D721Med (cell line): ENCODE measurements at places on chromosomes 2 and 18.

DNA sequence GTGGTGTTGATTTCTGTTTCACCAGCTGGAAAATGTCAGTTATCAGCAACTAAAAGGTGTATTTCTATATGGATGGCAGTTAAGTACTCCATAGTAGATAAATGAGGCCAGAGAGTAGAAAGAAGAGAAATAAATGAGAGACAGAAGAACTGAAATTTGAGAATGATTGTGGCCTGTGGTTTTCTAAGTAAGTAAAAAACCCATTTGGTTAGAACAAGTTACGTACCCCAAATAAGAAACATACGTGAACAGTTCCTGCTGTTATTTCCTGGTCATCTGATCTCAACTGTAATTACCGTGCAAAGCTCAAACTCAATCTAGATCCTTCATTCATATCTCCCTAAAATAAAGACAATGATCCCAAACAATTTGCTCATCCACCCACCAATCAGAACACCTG, 181.3 kb downstream of the PID1 start:
- no peak for DNase-seq

DNA sequence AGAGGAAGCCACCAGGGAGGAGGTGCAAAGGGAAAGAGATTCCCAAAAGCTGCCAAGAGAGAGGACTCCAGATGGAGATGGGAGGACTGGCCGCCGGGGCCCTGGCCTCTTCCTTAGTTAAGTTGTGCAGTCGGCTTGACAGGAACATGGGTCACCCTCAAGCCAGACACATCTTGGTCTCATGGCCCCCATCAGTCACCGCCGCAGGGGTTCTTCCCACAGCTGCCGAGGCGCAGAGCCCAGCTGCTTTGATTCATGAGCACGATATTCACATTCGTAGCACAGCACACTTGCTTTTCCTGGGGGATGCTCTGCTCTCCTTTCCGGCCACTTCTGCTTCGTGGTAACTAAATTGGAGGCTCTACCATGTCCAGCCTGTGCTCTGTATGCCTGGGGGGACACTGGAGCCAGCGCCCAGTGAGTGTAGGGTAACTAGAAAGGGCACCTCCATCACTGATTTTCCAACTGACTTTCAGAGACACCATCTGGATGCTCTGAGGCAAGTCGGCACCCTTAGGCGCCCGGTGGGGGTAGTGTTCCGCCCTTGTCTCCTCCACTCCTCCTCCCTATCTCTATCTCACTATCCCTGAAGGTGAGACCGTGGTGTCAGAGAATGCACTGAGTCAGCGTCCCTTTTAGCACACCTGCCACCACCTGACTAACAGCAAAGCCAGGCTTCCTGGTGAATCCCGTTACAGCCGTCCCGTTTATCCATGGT, 13.3 kb downstream of the TWIST2 start:
- DNase-seq: no peak

- no peak for DNase-seq
Observed at GRCh38 chr2:237617587-237617982, 9.8 kb upstream of the LRRFIP1 start.

DNA sequence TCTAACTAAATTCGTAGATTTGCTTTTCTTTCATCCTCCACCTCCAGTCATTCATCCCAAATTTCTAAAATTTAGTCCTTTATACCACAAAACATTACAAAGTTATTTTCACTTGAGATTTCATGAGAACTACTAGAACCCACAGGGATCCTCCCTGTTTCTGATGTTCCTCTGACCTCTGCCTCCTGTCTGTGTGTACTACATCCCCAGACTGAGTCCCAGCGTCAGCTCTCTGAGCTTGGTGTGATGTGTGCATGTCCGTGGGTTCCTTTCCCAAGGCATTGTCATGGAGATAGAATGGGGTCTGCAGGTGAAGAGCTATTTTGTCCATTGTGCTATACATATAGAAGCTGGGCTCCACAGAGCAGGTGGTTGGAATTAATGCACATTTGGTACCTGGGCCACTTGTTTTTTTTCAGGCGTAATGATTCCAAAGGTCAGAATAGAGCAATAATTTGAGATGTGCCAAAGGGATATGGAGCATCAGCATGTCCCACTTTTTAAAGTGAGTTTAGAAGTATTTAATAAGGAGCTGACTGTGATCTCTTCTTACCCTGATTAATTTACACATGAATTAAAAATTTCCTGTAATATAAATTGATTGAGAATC, 151.2 kb upstream of the BOD1L2 start:
- DNase-seq: no peak

GRCh38 chr2:40284797-40285196, 167.1 kb downstream of the SLC8A1 start:
- no peak for DNase-seq

DNA sequence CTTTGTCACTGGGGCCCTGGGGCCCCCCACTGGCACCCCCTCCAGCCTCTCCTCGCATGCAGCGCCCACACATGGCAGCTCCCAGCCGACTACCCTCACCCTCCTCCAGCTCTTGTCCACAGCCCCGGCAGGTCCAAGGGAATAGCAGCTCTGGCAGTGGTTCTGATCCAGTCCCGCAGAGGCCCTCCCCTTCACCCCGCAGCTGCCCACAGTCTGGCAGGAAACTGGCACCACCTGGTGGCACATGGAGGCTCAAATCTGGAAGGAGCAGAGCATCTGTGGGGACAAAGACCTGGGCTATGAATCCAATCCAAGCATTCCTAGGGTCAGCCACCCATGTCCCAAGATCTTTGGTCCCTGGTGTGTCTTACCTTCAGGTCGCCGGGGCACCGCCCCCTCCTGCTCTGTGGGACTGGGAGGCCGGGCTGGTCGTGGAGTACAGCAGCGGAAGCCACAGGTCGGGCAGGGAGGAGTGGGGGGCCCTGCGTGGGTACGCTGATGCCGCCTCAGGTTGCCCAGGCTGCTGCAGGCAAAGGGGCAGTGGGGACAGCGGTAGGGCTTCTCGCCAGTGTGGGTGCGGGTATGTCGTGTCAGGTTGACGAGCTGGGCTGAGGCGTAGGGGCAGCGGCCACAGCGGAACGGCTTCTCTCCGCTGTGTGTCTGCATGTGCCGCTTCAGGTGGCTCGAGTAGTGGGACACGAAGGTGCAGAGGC, 2.3 kb downstream of the ZNF513 start:
- no peak for DNase-seq

DNA sequence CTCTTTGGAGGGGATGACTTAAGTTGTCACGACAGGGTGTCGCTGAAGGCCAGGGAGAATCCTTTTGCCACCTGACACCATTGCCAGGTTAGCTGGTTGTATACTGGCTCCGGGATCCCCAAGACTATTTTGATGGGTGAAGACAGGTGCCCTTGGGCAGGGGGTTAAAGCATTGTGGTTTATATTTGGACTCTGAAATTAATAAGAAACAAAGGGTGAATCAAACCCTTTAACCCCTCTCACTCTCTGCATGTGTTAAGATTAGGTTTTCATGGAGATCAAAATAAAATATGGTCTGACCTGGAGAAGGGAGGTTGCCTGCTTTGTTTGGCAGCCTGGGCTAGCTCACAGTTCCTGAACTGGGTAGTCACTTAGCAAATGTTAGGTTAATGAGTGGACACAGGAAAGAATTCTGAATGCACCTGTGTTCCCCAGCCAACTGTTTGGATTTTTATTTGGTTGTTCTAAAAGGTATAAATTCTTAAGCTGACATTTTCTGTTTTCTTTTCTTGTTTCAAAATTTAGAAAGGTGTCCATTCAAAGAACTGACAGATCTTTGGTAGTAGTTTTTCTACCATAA, 301.7 kb downstream of the KCNS3 start:
- no peak for DNase-seq

GRCh38 chr2:215799194-215799593, 214.2 kb downstream of the MREG start:
- DNase-seq: no peak

- DNase-seq: no peak
Observed at GRCh38 chr2:68932402-68932801, 20.3 kb downstream of the GKN2 start.

GRCh38 chr2:124437811-124438210, 412.7 kb downstream of the CNTNAP5 start:
- DNase-seq: no peak

DNA sequence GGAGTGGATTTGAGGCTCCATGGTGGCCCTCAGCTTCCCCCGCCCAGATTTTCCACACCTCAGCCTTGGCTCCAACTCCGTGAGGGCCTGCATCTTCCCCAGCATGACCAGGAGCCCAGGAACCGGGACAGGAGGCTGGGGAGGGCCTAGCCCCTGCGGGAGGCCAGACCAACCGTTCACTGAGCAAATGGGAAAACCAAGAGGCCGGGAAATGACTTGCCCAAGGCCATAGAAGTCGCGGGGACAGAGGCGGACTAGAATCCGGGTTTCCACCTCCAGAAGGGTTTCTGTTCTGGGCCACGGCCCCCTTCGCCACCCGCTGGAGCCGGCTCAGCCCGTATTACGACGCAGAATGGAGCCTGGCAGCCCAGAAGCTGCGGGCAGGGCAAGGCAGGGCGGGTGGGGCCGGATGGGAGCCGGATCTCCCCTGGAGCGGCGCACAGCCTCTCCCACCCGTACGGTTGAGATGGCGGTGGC, 7.9 kb upstream of the CRYBA2 start:
- DNase-seq: no peak

DNA sequence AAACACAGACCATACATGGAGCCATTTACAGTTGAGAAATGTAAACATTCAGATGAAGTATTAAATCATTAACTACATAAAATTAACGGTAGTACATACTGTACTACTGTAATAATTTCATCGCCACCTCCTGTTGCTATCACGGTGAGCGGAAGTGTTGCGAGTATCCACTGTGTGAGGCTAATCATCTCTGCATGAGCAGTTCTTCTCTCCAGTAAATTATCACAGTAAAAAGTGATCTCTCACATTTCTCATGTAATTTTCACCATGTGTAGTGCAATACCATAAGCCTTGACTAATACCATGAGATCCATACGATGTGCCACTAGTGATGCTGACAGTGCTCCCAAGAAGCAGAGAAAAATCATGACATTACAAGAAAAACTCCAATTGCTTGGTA, 21.9 kb downstream of the SMAD2 start:
- no peak for DNase-seq

GRCh38 chr2:138084206-138084605, 119.9 kb downstream of the HNMT start:
- no peak for DNase-seq

GRCh38 chr2:88599527-88599926, 27.7 kb downstream of the EIF2AK3 start:
- DNase-seq: no peak

DNA sequence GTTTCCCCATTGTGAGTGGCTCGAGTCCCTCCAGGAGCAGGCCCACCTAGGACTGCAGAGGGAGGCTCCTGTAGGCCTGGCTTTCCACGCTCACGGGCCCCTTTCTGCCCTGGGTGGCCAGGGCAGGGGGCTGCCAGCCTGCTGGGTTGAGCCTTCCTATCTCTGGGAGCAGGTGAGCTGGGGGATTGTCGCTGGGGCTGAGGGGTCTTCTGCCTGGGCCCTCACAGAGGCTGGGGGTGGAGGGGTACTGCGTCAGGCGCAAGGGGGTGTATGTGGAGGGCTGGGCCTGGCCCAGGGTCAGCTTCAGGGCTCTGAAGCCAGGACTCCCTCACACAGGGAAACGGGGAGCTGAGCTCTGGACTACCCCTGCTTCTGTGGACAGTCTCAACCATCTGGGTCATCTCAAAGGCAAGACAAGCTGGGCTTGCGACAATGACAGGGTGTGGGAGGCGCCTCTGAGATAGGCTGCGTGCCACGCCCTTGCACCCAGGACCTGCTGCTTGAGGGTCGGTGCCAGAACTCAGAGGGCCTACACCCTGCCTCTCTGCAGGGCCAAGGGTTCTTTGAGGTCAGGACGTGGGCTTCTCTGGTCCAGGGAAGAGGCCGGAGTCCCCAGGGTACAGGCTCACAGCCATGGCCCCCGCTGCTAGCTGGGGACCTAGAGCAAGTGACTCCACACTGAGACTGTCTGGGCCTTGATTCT, 206.1 kb downstream of the TWIST2 start:
- DNase-seq: no peak
